ENCODE measurements at places on chromosomes 2 and 18. TPM values are rescaled to one million over a fixed set of nuclear protein-coding genes. Genes with fewer than 3 reads are reported as not detected.

TMEFF2 gene
- total RNA-seq = not detected

APOB gene
- total RNA-seq = 0.53 TPM

SULT1C4 gene
- total RNA-seq = 10.6 TPM

ALPI gene
- not detected for total RNA-seq

RTP5 gene
- not detected for total RNA-seq

TBC1D8 gene
- total RNA-seq = 30.2 TPM

MCM6 gene
- 8.7 TPM for total RNA-seq

KLHL30 gene
- total RNA-seq = 0.71 TPM

IKZF2 gene
- total RNA-seq = 16.5 TPM

KHK gene
- total RNA-seq = 5.1 TPM

GKN2 gene
- total RNA-seq = 53.3 TPM

ATRAID gene
- total RNA-seq = 102 TPM

ELOA2 gene
- not detected for total RNA-seq

- no peak for DNase-seq
- peaks cover 21% of the 10 kb centered on the region for H3K4me1 ChIP-seq
- H3K27ac ChIP-seq = peak overlapping the region; percentile 78
- no peaks in the 10 kb centered on the region for H3K36me3 ChIP-seq
- peak overlapping the region; percentile 78 for H3K4me3 ChIP-seq
- H3K27me3 ChIP-seq = no peaks in the 10 kb centered on the region
Measured at GRCh38 chr2:9003366-9003615, 193 bp downstream of the MBOAT2 start.

- no peak overlapping the region for H3K27ac ChIP-seq
- DNase-seq = no peak
- H3K4me3 ChIP-seq = no peak overlapping the region
- no peaks in the 10 kb centered on the region for H3K36me3 ChIP-seq
- no peaks in the 10 kb centered on the region for H3K4me1 ChIP-seq
Measured at GRCh38 chr2:194203898-194204297, 1453.1 kb upstream of the SLC39A10 start.

GRCh38 chr2:174544156-174544555, 53.4 kb downstream of the WIPF1 start:
- no peaks in the 10 kb centered on the region for H3K27me3 ChIP-seq
- no peak overlapping the region for H3K27ac ChIP-seq
- DNase-seq = no peak
- no peak overlapping the region for H3K4me3 ChIP-seq
- no peaks in the 10 kb centered on the region for H3K36me3 ChIP-seq

GRCh38 chr2:151730262-151730975, 3.9 kb downstream of the NEB start:
- H3K4me3 ChIP-seq = no peak overlapping the region
- H3K4me1 ChIP-seq = no peaks in the 10 kb centered on the region

- no peak for DNase-seq
- H3K4me3 ChIP-seq = no peak overlapping the region
- H3K4me1 ChIP-seq = no peaks in the 10 kb centered on the region
- no peak overlapping the region for H3K27ac ChIP-seq
- H3K36me3 ChIP-seq = no peaks in the 10 kb centered on the region
- no peaks in the 10 kb centered on the region for H3K27me3 ChIP-seq
Measured at GRCh38 chr2:63619328-63619727, 30.6 kb downstream of the MDH1 start.

DNA sequence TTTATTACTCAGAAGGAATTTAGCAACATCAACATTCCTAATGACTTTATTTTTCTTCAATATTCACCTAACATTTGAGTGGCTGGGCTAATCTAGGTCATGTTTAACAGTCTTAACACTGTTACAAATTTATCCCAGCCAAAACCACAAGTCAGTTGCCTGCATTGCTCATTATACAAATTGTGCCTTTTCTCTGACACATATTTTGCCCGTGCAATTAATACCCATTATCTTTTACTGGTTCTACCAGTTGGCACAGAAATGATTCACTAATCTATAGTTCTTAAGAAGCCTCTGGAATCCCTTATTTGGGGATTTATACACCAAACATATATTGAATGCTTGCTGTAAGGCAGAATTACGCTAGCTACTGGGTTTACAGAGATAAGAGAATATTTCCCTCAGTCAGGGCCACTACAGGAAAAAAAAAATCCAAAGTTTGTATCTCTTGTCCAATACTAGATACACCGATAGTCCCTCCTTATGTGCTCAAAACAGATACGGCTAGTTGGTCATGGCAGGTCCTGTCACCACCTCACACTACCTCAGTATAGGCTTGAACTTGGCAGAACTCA, 46.3 kb downstream of the ZCCHC2 start:
- H3K36me3 ChIP-seq = peaks cover 97% of the 10 kb centered on the region
- no peak overlapping the region for H3K27ac ChIP-seq
- no peak overlapping the region for H3K4me3 ChIP-seq
- no peaks in the 10 kb centered on the region for H3K4me1 ChIP-seq

GRCh38 chr2:110105608-110106467, 9.8 kb downstream of the MALL start:
- no peak for DNase-seq
- H3K27me3 ChIP-seq = no peaks in the 10 kb centered on the region
- H3K4me3 ChIP-seq = no peak overlapping the region
- peaks cover 55% of the 10 kb centered on the region for H3K4me1 ChIP-seq
- no peaks in the 10 kb centered on the region for H3K36me3 ChIP-seq

- H3K4me1 ChIP-seq = peaks cover 25% of the 10 kb centered on the region
- peak overlapping the region; percentile 2 for H3K27ac ChIP-seq
- H3K36me3 ChIP-seq = no peaks in the 10 kb centered on the region
- DNase-seq = peak; percentile 79
- no peaks in the 10 kb centered on the region for H3K27me3 ChIP-seq
- H3K4me3 ChIP-seq = no peak overlapping the region
Measured at GRCh38 chr18:6561420-6561861, 146.7 kb upstream of the L3MBTL4 start.

GRCh38 chr2:188291617-188292347, at the start of gene GULP1:
Gene GULP1 (plus strand): TSS chr2:188291874. CDS start chr2:188477703, 185,829 bp downstream.
- peaks cover 18% of the 10 kb centered on the region for H3K4me1 ChIP-seq
- peak within 1 kb of the TSS; percentile 79 for H3K4me3 ChIP-seq
- peak; percentile 81 for DNase-seq
- no peaks in the 10 kb centered on the region for H3K27me3 ChIP-seq
- peak within 1 kb of the TSS; percentile 94 for H3K27ac ChIP-seq

DNA sequence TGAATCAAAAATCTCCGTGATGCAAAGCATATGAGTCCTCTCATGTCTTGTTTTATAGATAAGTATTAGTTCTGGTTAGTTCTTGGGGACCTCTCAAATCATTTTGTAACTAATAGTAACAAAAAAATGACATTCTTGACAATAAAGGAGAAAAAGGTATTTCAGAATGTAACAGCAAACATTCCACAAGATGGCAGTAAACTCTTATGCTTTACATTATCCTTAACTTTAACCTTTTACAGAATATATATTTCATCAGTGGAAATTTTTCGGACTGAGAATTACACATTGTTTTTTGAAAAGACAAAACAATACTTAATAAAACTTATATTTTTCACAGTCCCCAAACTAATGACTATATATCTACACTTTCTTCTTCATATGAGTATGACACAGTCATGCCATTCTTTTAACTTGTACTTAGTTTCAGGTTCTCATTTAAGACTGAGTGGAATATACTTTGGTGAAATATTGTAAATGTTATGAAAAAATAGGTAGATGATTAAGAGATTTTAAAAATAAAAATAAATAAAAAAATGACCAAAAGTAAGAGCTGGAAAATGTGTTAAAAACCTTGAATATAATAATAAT, 142.9 kb upstream of the NXPH2 start:
- no peak overlapping the region for H3K4me3 ChIP-seq
- no peak overlapping the region for H3K27ac ChIP-seq
- DNase-seq = no peak
- H3K27me3 ChIP-seq = no peaks in the 10 kb centered on the region
- H3K36me3 ChIP-seq = no peaks in the 10 kb centered on the region
- H3K4me1 ChIP-seq = no peaks in the 10 kb centered on the region

DNA sequence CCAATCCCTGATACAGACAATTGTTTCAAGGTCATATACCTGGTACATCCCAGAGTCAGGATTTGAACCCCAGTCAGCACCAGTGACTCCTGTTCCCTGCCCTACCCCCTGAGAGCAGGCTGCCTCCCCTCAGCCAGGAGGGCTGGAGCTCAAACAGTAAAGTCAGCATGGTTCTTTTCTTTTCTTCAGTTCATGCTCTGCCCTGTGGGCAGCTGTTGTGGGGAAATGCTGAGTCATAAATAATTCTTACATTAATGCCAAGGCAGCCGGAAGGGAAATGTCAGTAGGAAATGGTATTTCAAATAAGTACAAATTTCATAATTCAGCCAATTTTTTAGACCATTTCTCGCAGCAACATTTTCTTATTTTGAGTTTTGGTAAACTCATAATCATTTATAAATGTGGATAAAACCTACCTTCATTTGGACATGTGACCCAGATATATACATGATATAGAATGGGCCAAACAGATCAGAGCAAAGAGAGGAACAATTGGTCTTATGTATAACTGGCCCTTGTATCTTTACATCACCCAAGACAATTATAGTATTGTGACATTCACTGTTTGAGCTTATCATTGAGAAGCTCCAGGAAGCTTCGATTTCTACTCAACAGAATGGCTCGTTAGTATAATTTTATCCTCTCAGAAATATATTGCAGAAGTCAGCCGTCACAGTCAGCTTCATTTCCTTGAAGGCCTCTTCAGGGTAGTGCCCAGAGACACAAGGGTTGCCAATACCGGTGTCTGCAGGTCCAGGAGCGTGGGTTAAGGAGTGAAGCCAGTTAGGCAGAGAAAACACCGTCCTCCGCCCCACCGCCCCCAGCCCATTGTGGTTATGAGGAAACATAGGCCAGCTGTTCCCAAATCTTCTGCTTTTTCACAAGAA, 28.0 kb upstream of the SCYGR1 start:
- H3K4me3 ChIP-seq = no peak overlapping the region
- peak overlapping the region; percentile 59 for H3K27ac ChIP-seq
- H3K27me3 ChIP-seq = no peaks in the 10 kb centered on the region
- peaks cover 15% of the 10 kb centered on the region for H3K4me1 ChIP-seq
- H3K36me3 ChIP-seq = no peaks in the 10 kb centered on the region
- DNase-seq = peak; percentile 75

GRCh38 chr2:213086571-213086970, 64.8 kb downstream of the IKZF2 start:
- no peak overlapping the region for H3K27ac ChIP-seq
- no peak for DNase-seq
- H3K4me1 ChIP-seq = no peaks in the 10 kb centered on the region
- H3K27me3 ChIP-seq = no peaks in the 10 kb centered on the region
- no peaks in the 10 kb centered on the region for H3K36me3 ChIP-seq

DNA sequence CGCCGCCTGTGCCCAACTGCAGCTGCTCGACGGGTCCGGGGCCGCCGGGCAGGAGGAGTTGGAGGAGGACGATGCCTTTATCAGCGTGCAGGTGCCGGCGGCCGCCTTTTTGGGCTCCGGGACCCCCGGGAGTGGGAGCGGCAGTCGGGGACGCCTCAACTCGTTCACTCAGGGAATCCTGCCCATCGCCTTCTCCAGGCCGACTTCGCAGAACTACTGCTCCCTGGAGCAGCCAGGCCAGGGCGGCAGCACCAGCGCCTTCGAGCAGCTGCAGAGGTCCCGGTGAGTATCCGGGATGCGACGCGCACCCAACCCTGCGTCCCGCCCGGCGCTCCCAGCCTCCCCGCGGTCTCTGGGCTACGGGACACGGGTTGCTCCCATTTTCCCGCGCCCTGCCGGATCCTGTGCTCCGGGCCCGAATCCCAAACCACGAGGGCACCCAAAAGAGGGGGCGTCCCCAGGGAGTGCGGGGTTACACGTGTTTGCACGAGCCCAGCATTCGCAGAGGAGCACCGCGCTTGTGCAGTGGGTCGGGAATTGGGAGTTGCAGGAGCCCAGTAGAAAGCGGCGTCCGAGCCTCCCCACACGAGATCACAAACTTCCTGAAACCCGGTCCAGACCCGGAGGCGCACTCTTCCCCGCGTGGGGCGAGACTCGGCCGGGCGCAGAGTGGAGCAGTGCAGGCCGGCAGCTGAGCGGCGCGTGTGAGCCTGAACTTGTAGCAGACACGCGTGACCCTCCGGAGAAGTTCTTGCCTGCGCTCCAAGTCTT, 1.2 kb downstream of the CABLES1 start:
- DNase-seq = peak; percentile 71
- peak overlapping the region; percentile 70 for H3K4me3 ChIP-seq
- peaks cover 54% of the 10 kb centered on the region for H3K4me1 ChIP-seq
- H3K27me3 ChIP-seq = peaks cover 16% of the 10 kb centered on the region
- no peaks in the 10 kb centered on the region for H3K36me3 ChIP-seq

DNA sequence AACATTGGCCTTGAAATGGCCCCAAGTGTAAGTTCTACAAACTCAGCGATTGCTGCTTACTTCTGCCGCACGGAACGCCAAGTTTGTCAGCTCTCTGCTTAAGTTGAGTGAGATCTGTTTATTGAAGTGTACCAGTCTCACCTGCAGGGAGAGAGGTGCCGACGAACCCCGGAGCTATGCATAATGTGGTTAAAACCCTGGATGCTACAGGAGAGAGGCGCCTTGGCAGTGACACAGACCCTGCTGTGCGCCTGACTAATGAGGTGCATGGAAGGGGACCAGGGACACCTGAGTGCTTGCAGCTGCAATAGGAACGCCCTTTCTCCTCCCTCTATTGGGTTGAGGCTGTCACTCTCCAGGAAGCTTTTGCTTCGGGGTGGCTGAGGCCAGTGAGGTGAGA, 979 bp downstream of the SLC9A2 start:
- H3K27me3 ChIP-seq = peaks cover 62% of the 10 kb centered on the region
- H3K4me1 ChIP-seq = peaks cover 9% of the 10 kb centered on the region
- H3K4me3 ChIP-seq = no peak overlapping the region
- no peak for DNase-seq
- no peaks in the 10 kb centered on the region for H3K36me3 ChIP-seq

GRCh38 chr2:139369423-139370409, 589.5 kb upstream of the NXPH2 start:
- no peak overlapping the region for H3K4me3 ChIP-seq
- no peak overlapping the region for H3K27ac ChIP-seq
- H3K4me1 ChIP-seq = no peaks in the 10 kb centered on the region
- H3K27me3 ChIP-seq = no peaks in the 10 kb centered on the region
- no peaks in the 10 kb centered on the region for H3K36me3 ChIP-seq

DNA sequence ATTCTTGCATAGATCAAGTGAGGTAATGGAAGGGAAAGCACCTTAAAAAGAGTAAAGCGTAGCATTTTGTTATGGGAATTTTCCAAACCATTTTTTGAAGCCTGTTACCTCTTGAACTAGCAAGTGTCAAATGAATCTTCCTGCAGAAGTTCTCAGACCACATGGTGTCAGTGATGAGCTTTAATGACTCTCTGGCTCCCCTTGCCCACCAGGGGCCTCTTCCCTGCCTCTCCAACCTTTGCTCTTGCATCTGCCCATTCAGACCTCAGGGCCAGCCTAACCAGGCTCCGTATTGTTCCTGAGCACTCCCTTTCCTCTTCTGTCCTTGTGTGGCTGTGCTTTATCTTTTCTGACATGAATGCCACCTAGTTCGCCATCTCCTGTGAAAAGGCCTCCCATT, 155.9 kb downstream of the DIS3L2 start:
- no peak overlapping the region for H3K4me3 ChIP-seq
- DNase-seq = no peak
- no peak overlapping the region for H3K27ac ChIP-seq
- H3K4me1 ChIP-seq = no peaks in the 10 kb centered on the region
- no peaks in the 10 kb centered on the region for H3K27me3 ChIP-seq
- H3K36me3 ChIP-seq = peaks cover 5% of the 10 kb centered on the region

Data from lower lobe of right lung (tissue), 2 donors.